Uterine smooth muscle cell (primary cell): ENCODE measurements at places on chromosomes 12 and 14. TPM values are rescaled to one million over a fixed set of nuclear protein-coding genes. Genes with fewer than 3 reads are reported as not detected.

C12orf54 gene
- total RNA-seq = not detected in 2 replicates

CNPY2 gene
- total RNA-seq = 87.5 and 89.6 TPM in 2 replicates

KMT2D gene
- 38.2 and 41.0 TPM in 2 replicates for total RNA-seq

GDF3 gene
- not detected in 2 replicates for total RNA-seq

GYS2 gene
- not detected in 2 replicates for total RNA-seq

MEG3 gene
- total RNA-seq = 81.9 and 191 TPM in 2 replicates

IQSEC3 gene
- total RNA-seq = 0.33 and 0.75 TPM in 2 replicates

SCNN1A gene
- total RNA-seq = under 0.01 TPM in 1 of 2 replicates, not detected in the other

PLA2G1B gene
- not detected in 2 replicates for total RNA-seq

CPM gene
- 7.9 and 27.4 TPM in 2 replicates for total RNA-seq

SLC39A2 gene
- 0.22 TPM in 1 of 2 replicates, not detected in the other for total RNA-seq

TGM1 gene
- total RNA-seq = 0.25 and 0.55 TPM in 2 replicates

KCNMB4 gene
- 1.00 and 1.2 TPM in 2 replicates for total RNA-seq

AACS gene
- total RNA-seq = 41.3 and 67.6 TPM in 2 replicates

RTL1 gene
- total RNA-seq = under 0.01 TPM in 2 replicates

ACVRL1 gene
- 9.8 and 12.5 TPM in 2 replicates for total RNA-seq

EPS8 gene
- total RNA-seq = 141 and 156 TPM in 2 replicates

SLC17A8 gene
- total RNA-seq = 0.12 TPM in 1 of 2 replicates, not detected in the other

SYNDIG1L gene
- total RNA-seq = not detected in 2 replicates

LPAR5 gene
- total RNA-seq = 0.12 TPM in 1 of 2 replicates, not detected in the other

CACNA1C gene
- 3.1 and 4.1 TPM in 2 replicates for total RNA-seq

SDR9C7 gene
- not detected in 2 replicates for total RNA-seq

TSPAN19 gene
- total RNA-seq = 0.11 and 0.25 TPM in 2 replicates

PLCZ1 gene
- not detected in 2 replicates for total RNA-seq

BICDL1 gene
- 0.11 and 0.25 TPM in 2 replicates for total RNA-seq

PTCSC3 gene
- total RNA-seq = not detected in 2 replicates

SERPINA3 gene
- 0.22 and 2.1 TPM in 2 replicates for total RNA-seq

DRAM1 gene
- total RNA-seq = 32.2 and 59.6 TPM in 2 replicates

ERO1A gene
- total RNA-seq = 116 and 120 TPM in 2 replicates

AKAP5 gene
- 0.44 and 1.1 TPM in 2 replicates for total RNA-seq

FITM1 gene
- total RNA-seq = 0.37 TPM in 1 of 2 replicates, not detected in the other

DIO2 gene
- 1.00 and 4.3 TPM in 2 replicates for total RNA-seq

LRP1 gene
- total RNA-seq = 222 and 524 TPM in 2 replicates

ISCU gene
- total RNA-seq = 99.9 and 154 TPM in 2 replicates

TMEM260 gene
- 13.4 and 23.2 TPM in 2 replicates for total RNA-seq

CEBPE gene
- not detected in 2 replicates for total RNA-seq

KIF26A gene
- total RNA-seq = 1.3 and 1.5 TPM in 2 replicates

PLEKHD1 gene
- total RNA-seq = under 0.01 TPM in 2 replicates

HOXC5 gene
- under 0.01 TPM in 1 of 2 replicates, not detected in the other for total RNA-seq

AMN gene
- total RNA-seq = 0.22 and 0.50 TPM in 2 replicates
